CD4-positive, alpha-beta memory T cell (primary cell): ENCODE measurements at places on chromosomes 1 and 21.
A peak's percentile ranks its signal among the peaks of the same experiment; 100 is the strongest.

- no peak overlapping the region for H3K27ac ChIP-seq
- no peaks in the 10 kb centered on the region for H3K27me3 ChIP-seq
- no peaks in the 10 kb centered on the region for H3K36me3 ChIP-seq
- H3K4me1 ChIP-seq, result no peaks in the 10 kb centered on the region
- no peak overlapping the region for H3K4me3 ChIP-seq
Observed at GRCh38 chr1:78758506-78758905, 108.9 kb downstream of the IFI44 start.

DNA sequence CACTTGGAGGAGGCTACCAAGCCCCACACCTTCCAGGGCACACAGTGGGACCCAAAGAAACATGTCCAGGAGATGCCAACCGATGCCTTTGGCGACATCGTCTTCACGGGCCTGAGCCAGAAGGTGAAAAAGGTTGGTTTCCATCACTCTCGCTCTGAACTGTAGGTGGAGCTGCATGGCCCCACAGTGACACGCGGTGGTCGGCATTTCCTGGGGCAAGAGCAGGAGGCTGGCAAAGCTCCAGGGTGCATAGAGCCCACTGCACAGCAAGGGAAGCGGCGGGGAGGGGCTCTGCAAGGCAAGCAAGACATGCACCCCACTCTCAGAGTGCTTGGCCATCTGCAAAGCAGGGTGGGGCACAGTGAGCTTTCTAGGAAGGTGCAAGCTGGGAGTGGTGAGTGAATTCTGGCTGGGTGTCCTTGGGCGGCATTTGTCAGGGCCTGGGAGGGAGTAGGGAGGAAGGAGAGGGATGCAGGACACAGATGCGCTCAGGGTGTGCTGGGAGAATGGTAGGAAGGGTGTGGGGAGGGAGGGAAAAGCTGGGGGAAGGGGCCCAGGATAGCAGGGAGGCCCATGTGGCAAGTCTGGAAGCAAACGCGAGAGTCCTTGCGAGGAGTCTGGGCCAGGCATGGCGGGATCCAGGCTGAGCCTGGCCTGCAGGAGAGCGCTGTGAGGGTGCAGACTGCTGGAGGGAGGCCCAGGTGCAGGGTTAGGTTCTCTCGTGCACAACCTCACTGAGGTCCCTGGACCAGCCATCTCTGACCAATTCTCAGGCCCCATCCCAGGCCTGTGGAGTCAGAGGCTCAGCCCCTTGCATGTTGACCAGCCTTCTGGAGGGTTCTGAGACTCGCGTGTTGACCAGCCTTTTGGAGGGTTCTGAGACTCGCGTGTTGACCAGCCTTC is 11.0 kb downstream of the TRPM2 start:
- no peaks in the 10 kb centered on the region for H3K4me1 ChIP-seq
- no peak overlapping the region for H3K27ac ChIP-seq
- no peak overlapping the region for H3K4me3 ChIP-seq
- no peaks in the 10 kb centered on the region for H3K27me3 ChIP-seq

DNA sequence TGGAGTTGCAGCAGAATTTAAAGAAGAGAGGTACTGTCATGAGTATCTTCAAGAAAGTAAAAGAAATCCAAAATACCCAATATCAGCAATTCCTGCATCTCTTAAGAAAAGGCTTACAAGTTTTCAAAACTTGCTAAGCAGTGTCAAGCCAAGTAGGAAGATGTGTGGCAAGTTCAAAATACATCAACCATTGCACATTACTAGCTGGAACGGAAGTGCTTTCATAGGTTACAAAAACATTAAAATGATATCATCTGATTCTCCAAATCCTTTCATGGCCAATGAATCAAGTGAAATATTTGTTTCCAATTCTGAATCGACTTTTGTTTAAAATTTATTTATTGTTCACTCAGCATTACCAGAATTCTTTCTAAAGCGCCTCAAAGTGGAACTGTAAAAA is 5.7 kb upstream of the ABCA4 start:
- no peaks in the 10 kb centered on the region for H3K36me3 ChIP-seq
- no peaks in the 10 kb centered on the region for H3K27me3 ChIP-seq
- no peak overlapping the region for H3K4me3 ChIP-seq
- DNase-seq, result no peak
- no peak overlapping the region for H3K27ac ChIP-seq
- no peaks in the 10 kb centered on the region for H3K4me1 ChIP-seq

GRCh38 chr1:182118851-182119250 is 57.3 kb upstream of the ZNF648 start:
- no peak overlapping the region for H3K27ac ChIP-seq
- no peak for DNase-seq
- H3K36me3 ChIP-seq, result no peaks in the 10 kb centered on the region
- no peaks in the 10 kb centered on the region for H3K27me3 ChIP-seq
- no peaks in the 10 kb centered on the region for H3K4me1 ChIP-seq
- no peak overlapping the region for H3K4me3 ChIP-seq

GRCh38 chr21:25657140-25657539 is 18.1 kb downstream of the JAM2 start:
- no peak overlapping the region for H3K27ac ChIP-seq
- no peak for DNase-seq
- H3K36me3 ChIP-seq, result no peaks in the 10 kb centered on the region
- no peaks in the 10 kb centered on the region for H3K27me3 ChIP-seq
- H3K4me3 ChIP-seq, result no peak overlapping the region

- no peak for DNase-seq
- H3K4me3 ChIP-seq, result peak overlapping the region; percentile 3
- no peaks in the 10 kb centered on the region for H3K27me3 ChIP-seq
- H3K27ac ChIP-seq, result peak overlapping the region; percentile 57
- peaks cover 94% of the 10 kb centered on the region for H3K4me1 ChIP-seq
Observed at GRCh38 chr1:198186916-198187580, 30.2 kb downstream of the NEK7 start.

DNA sequence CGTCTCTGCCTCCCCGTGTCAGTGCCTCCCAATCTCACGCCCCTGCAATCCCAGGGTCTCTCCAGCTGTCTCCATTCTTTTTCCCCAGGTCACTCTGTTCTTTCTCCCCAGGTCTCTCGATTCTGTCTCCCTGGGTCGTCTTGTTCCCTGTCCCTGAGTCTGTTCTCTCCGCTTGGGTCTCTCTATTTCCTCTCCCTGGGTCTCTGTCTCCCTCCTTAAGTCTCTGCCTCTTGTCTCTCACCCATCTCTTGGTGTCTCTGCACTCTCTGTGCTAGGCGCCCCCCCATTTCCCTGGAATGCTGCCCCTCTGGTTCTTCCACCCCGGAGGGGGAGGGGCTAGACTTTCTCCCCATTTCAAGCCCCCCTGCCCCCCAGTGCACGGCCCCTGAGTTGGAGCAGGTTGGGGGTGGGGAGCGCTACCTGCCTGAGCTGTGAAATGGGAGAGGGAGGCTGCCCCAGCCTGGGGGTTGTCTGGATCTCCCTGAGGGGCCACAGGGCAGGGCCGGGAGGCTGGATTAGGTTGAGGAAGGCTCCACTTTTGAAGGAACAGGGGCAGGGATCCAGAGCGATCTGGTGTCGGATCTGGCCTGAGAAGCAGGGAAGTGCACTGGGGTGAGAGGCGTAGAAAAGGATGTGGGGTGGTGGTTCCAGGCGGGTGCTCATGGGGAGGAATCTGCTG is 1.4 kb downstream of the PTPRF start:
- H3K27me3 ChIP-seq, result peaks cover 13% of the 10 kb centered on the region
- DNase-seq, result no peak
- H3K4me3 ChIP-seq, result peak overlapping the region; percentile 32
- H3K4me1 ChIP-seq, result peaks cover 21% of the 10 kb centered on the region
- H3K27ac ChIP-seq, result no peak overlapping the region

DNA sequence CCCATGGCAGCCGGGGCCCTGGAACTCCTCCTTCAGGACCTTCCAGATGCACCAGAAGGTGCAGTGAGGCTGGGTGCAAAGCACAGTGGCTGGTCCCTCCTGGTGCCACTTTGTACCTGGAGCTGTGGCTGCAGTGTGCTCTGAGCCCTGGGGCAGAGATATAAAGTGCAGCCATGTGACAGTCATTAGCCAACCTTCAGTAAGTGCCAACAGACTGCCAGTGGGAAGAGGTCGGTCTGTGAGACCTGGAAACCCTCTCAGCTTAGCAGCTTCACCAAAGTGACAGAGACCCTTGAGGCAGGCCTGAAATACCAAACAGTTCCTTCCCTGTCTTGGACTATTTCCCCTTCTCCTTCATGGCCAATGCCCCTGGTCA is 26.7 kb upstream of the NGF start:
- no peak for DNase-seq
- no peaks in the 10 kb centered on the region for H3K4me1 ChIP-seq
- H3K27ac ChIP-seq, result no peak overlapping the region
- no peaks in the 10 kb centered on the region for H3K27me3 ChIP-seq

DNA sequence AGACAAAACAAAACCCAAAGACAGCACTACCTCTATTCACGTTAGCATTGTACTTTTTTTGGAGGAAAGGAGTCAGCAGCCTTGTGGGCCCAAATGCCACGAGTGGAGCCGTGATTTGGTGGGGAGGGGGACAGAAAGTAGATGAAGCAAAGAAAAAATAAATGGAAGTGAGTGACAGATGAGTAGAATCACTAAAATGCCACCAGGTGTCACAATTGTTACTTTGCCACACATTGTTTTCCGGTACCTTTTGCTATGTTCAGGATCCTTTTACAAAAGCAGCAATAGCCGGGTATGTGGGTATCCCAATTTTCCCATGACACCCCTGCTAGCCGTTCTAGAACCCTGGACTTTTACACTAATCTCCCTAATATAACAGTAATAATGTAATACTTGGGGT is 85.0 kb upstream of the AK4 start:
- H3K4me1 ChIP-seq, result peaks cover 62% of the 10 kb centered on the region
- no peak overlapping the region for H3K4me3 ChIP-seq
- H3K27ac ChIP-seq, result no peak overlapping the region
